ENCODE measurements at places on chromosomes 3 and 15. TPM values are rescaled to one million over a fixed set of nuclear protein-coding genes. Genes with fewer than 3 reads are reported as not detected.

DNA sequence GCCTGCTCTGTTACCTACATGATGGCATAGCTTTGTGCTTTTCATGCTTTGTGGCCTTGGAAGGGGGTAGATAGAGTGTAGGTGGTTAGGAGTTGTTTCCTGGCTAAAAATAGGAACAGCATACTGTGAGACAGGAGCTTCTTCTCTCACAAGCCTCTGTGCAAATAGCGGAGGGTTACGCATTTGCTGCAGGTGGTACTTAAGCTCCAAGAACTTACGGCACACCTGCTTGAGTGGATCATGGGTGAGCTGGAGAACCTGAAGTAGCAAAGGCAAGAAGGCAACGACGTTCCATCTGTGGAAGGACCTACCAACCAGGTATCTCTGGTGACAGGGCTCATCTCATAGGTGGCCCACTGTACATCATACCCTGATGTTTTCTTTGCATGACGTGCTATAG, 66.0 kb downstream of the ST6GAL1 start:
- DNase-seq = no peak

The ZNF770 gene
- 28.7 TPM for total RNA-seq

The ALCAM gene
- total RNA-seq = 11.4 TPM

DNA sequence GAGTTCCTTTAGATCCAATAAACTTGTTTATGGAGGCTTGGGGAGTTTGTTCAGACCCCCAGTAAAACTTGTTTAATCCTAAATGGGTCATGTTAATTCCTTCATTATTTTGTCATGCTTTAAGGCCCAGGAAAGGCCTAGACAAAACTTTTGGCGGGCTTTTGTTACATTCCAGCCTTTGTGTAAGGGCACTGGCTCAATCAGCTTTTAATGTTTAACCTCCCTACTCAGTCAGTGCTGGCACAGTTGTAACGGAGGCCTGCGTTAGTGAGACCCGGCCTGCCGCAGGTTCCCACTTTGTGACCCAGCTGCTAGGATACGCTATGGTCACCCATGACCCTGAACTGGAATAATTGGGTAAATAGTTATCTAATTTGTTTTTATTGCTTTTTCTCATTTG, 59.2 kb downstream of the OXSM start:
- no peak for DNase-seq

GRCh38 chr3:124565013-124565412, 165.2 kb upstream of the UMPS start:
- peak; percentile 55 for DNase-seq

The VGLL4 gene
- 53.2 TPM for total RNA-seq

DNA sequence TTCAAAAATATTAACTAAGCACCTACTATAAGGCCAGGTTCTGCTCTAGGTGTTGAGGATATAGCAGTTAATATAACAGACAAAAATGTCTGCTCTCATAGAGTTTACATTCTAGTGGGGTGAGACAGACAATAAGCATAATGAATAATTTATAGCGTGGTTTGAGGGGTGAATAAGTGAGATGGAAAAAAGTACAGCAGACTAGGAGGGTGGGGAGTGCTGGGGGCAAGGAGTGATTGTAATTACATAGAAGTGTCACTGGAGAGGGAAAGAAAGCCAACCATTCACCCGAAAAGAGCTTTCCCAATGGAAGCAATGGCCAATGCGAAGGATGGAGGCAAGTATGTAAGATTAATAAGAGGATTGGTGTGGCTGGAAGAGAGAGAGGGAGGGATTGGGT, 552.9 kb upstream of the KCNMB2 start:
- no peak for DNase-seq

DNA sequence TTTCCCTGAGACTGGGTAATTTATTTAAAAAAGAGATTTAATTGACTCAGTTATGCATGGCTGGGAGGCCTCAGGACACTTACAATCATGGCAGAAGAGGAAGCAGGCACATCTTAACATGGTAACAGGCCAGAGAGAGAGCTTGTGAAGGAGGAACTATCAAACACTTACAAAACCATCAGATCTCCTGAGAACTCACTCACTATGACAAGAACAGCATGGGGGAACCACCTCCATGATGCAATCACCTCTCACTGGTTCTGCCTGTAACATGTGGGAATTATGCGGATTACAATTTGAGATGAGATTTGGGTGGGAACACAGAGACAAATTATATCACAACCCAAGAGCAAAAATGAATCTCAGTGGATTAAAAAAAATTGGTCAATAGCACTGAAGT, 416.0 kb upstream of the TMCO5A start:
- no peak for DNase-seq

The CRYGS gene
- 4.7 TPM for total RNA-seq

The AMT gene
- 3.2 TPM for total RNA-seq

The P2RY13 gene
- total RNA-seq = not detected

DNA sequence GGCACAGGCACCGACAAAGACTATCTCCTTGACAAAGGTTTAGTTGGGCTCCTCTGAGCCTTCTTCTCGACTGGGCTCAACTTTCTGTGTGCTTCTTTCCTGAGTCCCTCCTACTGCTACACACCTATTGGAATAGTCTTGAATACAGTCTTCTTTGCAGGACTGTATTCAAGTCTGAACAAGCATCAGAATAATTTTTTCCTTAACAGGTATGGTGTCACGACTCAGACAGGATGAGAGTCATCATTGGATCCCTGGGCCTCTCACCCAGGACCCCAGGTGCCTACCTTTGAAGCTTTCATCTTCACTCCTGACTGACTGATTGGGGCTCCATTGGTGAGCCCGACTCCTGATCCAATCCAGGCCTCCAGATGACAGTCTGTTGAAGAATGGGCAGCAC, 66.3 kb downstream of the CRYGS start:
- no peak for DNase-seq

The GABRR3 gene
- not detected for total RNA-seq

DNA sequence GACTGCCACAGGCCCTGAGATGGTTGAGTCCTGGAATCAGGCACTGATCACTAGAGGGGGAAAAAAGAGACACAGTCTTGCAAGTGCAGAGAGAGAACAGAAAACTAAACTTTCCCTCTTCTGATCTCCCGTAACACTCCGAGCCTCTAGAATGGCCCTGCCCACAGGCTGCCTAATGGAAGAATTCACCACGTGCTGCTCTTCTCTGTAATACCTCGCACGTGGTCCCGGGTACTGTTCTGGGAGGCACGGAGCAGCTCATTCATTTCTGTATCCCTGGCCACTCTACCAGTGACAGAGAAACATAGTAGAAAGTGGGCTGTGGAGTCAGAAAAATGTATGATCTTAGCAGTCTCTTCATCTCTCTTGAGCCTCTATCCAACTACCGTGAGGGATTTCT, 30.4 kb downstream of the VGLL4 start:
- no peak for DNase-seq

DNA sequence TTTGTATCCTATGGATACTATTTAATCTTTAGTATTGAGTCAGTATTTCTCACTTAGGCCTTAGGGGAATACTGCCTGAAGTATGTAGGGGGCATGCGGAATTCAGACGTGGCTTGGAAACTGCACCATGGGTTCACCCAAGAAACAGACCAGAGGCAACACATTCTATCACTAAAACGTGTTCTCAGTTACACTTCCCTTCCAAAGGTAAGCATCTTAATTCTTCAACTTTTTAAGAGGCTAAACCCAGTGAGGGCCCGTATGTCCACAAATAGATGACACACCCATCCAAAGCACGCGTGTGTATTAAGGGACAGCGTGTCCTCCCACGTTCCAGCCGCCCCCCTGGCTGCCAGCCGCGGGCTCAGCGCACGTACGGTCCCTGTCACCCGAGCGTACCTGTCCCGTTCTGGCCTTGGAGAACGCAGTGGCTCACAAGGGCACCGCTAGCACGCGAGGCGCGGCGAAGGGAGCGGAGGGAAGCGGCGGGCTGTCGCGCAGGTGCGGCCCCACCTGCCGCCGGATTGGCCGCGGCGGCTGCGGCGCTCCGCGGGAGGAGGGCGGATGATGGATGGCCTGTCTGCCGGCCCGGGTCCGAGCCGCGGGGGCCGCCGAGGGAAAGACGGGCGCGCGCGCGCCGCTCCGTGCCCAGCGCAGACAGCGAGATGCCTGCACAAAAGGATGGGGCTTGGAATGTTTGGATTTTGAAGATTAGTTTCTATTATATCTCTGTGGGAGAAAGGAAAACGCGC, 1003.9 kb upstream of the NR2F2 start:
- DNase-seq = no peak

The ZNF620 gene
- 5.7 TPM for total RNA-seq

DNA sequence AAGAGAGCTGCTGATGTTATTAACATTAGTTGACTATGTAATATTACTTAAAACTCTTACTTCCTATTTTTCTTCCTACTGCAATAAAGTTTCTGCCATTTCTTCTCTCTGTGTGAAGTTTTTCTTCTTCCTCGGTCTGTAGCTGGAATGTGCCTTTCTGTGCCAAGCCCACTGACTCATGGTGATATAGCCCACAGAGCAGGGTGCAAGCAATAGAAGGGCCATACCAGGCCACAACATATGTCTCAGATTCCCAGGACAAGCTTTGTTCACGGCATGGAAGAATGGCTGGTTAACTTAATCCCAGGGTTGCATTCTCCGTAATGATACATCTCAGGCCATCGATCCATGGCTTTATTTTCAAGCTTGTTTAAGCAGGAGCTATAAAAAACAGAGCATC, 815.3 kb downstream of the TUSC7 start:
- DNase-seq = no peak

- no peak for DNase-seq
These were observed 10.4 kb downstream of the PLA2G4E start for GRCh38 chr15:42010434-42010833.

GRCh38 chr15:71323584-71323983, 208.3 kb downstream of the THSD4 start:
- DNase-seq = no peak
